ENCODE measurements at places on chromosomes 16 and 17.

DNA sequence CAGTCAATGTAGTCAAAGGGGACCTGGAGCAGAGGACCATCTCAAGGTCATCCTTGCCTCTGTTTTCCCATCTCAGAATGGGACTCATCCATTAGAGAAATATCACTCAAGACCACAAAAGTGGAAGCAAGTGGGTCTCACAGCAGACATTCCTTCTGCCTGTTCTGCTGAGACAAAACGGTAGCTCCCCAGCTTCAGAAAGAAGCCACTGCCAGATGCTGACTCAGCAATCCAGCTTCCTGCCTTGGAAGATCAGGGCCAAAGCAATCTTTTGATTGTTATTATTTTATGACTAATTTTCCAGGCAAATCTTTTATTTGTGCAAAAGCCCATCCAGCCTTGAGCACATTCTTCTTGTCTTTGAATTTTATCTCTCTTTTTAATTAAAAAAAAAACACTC, 86.8 kb downstream of the CCT6B start:
- DNase-seq: no peak

GRCh38 chr16:87725596-87726235, 40.1 kb downstream of the KLHDC4 start:
- DNase-seq: no peak

DNA sequence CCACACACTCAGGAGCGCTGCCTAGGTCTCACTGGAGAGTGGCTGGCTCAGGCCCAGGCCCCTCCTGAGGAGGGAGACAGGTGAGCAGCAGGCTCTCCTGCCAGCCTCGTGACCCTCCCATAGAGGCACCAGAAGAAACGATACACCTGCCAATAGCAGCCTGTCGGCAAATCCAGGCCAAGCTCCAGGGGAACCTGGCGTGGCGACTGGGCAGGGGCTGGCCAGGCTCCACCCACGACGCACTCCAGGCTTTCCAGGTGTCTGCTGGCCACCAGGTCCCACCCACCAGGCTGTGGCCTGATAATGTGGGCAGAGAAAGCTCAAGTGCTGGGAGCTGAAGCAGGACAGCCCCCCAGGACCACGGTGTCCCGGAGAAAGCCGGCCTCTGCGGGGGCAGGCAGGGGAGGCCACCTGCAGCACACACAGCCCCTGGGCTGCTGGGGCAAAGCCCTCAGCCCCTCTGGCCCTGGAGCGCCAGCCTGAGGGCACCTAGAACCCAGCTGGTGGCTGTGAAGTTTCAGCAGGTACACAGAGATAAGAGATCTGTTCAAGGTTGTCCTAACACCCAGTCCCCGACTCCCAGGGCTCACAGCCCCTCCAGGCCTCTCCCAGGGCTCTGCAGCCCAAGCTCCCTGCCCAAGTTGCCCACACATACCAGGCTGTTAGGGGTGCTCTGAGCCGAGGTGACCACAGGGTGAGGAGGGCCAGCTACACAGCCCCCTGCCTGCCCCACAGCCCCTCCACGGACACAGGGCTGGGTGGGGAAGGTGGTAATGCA, 2.4 kb downstream of the PGAP6 start:
- no peak for DNase-seq

DNA sequence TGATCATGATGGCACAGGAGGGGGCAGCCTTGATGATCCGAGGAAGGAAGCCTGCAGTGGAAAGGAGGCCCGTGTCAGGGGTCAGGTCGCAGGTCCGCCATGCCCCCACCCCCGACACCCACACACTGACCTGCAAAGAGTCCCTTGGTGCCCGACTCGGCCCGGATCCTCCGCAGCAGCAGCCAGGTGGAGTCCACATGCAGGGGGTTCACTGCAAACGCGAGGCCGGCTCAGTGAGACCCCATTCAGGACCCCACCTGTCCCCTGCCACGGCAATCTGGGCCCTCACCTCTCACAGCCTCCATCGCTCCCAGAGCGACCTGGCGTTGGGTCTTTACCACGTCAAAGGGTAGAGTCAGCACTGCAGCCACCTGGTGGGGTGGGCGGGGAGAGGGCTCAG, 4.6 kb downstream of the SLC25A39 start:
- no peak for DNase-seq

DNA sequence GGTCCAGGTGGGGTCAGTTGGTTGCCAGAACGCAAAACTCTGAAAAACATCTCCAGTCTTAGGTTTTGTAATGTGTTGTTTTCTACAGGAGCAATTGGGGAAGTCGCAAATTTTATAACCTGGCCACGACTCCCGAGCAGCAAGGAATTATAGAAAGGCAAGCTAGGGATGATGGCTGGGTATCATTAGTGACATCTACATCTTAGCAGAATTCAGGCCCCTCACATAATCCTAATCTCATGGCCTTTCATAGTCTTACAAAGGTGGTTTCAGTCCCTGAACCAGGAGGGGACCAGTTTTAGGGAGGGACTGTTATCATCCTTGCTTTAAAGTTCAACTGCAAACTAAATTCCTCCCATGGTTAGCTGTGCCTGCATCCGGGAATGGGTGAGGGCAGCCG, 117.9 kb downstream of the RPTOR start:
- no peak for DNase-seq

DNA sequence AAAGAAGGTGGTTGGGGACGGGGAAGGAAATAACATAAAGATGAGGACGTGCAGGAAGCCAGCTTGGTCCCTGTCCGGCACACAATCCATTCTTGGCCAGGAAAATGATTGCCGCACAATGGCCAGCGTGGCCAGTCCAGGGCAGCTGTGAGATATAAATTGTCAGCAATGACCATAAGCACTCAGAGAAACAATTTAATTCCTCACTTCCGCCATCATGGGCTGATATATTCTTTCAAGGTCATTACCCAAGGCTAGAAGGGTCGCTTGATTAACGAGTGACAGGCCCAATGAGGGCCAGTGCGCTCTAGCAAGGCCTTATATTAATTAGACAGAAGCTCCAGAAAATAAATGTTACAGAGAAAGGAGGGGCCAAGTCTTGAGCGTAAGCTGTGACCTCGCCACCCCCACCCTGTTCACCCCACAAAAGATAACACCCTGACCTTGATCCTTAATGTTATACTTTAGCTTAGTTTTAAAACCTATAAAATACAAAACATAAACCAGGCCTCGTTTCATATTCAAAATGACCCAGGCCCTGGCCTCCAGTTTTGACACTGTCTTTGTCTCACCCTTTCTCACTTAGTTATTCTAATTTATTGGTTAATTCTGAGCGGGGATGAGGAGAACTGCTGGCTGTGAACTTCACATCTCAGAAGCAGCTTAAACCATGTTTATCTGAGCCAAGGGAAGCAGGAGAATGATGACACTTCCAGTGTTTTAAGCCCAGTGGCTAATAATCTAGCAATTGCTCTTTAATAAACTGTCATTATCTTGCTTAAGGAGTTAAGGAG, 478.3 kb upstream of the ZFHX3 start:
- DNase-seq: no peak

DNA sequence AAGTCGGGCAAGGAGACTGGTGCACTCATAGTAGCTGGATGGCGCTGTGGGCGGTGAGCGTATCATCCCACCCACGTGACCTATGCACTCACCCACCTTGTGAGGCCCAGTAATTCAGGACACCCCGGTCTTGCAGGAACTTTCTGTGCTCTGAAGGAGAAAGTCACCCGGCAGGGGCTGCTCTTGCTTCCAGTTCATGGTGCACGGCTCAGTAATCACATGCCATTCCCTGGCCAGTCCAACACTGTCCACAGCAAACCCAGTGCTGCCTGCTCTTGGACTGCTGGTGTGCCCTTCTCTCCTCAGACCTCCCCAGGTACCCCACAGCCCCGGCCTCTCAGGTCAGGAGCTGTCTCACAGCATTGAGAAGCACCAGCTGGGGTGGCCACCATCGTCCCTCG, 16.4 kb upstream of the RHBDF2 start:
- DNase-seq: no peak

DNA sequence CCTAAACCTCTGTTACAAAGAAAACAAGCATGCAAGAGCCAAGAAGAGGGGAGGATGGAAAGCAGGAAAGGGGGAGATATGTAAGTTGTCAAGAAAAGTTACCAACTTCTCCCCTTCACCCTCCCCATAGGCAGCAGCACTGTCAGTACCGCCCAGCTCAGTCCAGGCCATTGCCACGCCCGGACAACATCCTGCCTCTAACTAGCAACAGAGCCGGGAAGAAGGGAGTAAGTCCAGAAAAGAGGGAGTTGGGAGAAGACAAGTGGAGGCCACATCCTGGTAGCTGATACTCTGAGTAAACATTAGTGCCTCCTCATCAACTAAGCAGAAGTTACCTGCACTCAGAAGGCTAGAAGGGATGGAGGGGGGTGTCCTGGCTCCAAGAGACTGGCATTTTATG, 113.6 kb downstream of the SMG6 start:
- no peak for DNase-seq
